Activated naive CD4-positive, alpha-beta T cell treated with Interleukin-2 at 50 U/mL for 16 hours (primary cell): ENCODE measurements at places on chromosomes 2 and 18.

DNA sequence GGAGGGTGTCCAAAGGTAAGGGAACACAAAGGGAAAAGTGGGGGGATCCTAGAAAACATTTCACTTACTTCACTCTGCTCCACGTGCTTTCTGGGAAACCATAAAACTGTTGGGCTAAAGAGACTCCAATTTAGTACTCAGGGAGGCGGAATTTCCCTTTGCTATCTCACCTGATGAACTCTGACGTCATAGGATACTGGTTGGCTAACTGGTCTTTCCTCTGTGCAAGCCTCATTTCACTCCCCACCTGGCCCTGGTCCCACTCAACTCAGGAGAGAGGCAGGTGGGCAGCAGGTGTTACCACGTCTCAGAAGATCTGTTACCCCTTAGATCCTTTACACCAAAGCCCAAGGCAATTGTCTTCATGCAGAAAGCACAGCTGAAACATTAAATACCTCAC, 51.8 kb upstream of the PMAIP1 start:
- no peak for DNase-seq

DNA sequence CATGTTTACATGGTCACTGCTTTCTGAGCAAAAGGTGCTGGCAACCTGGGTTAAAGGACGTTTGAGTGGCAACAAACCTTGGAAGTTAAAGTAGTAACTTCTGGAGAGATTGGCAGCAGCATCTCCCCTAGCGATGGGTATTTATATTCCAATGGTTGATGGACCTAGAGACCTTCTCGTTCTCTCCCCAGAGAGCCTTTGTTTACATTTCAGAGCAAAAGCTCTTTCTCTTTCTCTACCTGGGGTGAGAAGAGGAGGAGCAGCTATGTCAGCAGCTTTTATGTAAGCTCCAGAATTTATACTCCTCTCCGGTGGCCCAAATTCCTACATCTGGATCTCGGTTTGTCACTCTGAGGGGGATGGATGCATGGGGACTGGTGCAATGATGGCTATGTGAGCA, 213.7 kb upstream of the ARL4C start:
- DNase-seq: no peak

DNA sequence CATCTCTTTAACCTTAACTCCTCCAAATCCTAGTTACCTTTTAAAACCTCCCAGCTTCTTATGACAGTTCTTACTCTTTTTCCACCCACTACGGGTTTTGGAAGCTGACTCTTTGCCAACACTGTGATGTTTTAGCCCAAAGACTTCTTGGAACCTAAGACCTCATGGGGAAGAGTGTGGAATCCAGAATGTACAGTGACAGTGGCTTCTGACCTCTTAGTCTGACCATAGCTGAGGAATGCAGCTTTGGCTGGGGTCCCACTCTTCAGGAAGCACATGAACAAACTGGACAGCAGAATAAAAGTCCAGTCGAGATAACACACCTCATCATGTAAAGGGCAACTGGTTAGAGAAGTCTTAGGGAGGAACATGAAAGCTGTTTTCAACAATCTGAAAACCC, 161.1 kb upstream of the PKDCC start:
- no peak for DNase-seq

DNA sequence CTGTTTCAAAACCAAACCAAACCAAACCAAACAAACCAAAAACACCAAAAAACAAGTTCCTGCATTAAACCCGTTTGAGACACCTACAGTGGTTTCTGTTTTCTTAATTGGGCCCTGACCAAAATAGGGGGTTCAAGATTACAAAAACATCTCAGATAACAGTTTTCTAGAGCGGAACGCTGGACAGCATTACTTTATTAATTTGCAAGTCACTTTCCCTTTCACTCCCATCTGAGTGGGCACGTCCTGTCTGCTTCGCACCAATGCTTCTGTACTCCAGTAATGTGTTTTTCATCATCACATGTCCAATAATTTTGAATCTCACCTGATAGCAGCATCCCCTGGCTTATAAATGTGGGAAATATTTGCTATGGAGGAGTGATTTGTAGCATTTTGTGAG, 11.7 kb upstream of the MYO1B start:
- no peak for DNase-seq

GRCh38 chr18:11719050-11719449, 30.0 kb downstream of the GNAL start:
- no peak for DNase-seq

- no peak for DNase-seq
Measured at GRCh38 chr2:13768274-13768673, 864.2 kb upstream of the LRATD1 start.

DNA sequence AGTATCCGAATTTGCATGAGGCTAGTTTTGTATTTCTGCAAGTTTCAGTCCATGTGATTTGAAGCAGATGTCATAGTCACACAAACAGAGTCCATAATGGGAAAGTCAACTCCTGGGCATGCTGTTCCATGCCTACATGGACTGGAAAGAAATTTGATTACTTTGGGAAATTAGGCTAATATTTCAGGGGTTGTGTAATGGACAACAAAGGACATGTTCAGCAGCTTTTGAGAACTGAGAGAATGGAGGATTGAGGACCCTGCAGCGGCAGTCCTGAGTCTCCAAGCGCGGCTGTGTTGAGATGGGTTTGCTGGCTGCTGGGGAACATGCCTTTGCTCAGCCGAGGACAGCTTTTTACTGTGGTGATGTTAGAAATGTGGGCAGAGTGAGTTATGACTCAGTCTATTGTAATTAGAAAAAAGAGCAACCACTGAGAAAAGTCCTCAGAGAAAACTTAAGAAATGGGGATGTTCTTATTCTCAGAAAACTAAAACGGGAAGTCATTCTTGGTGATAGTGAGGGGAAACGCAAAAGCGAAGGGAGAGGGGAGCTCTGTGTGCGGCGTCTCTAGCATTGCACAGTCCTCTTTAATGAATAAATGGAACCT, 149.2 kb downstream of the FAM210A start:
- peak; percentile 49 for DNase-seq

DNA sequence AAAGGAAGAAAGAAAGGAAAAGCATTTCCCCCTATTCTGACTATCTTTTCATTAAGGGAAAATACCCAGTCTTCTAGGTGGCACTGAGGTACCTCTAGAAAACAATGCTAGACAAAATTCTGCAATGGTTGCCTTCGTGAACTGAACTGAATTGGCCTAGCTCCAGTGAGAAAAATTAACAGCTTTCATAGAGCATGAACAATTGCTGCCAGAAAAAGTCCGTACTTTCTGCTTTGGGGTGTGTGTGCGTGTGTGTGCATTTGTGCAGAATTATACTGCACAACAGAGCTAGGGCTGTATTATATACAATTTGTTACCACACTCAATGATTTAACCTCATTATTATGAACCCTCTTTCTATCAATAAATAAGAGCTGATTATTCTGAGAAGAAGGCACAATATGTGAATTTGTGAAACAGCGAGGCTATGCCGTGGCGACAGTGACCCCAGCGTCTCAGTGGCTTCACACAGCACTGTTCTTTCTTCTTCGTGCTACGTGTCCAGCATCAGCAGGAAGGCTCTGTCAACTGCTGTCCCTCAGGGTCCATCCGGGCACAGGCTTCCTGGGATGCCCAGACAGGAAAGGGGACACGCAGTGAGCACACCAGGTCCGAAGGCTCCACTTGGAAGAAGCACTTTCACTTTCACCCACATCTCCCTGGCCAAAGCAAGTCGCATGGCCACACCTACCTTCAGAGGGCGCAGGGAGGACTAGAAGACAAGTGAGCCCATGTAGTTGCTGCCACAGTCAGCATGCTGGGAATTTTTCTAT, 47.5 kb downstream of the PTGR3 start:
- peak; percentile 8 for DNase-seq

DNA sequence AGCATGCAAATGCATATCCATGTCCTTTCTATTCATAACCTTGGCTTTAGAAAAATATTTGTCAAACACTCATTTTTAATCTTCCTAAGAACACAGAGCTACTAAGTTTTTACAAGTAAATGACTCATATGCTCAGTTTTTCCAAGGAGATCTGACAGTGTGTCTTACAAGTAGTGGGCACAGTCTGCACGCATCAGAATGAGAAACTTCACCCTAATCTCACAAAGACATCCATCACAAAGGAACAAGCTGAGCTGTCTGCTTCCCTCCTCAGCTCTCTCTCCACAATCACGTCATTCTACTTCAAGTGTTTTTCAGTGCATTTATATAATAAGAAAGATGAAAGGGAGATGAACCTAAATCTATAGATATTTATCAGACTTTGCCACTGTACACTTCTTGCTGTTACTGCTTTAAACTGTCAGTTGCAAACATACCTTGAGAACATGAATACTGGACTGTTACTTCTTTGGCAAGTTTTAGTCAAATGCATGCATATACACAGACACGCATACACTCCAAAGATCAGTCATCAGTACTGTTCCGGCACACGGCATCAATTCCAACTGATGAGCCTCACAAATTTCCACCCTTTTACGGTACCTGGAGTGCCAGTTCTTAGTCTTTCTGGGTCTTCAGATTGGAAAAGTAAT, 75.7 kb downstream of the RBMS1 start:
- peak; percentile 31 for DNase-seq
